ENCODE measurements at places on chromosomes 1 and 21. TPM values are rescaled to one million over a fixed set of nuclear protein-coding genes. Genes with fewer than 3 reads are reported as not detected.
A peak's percentile ranks its signal among the peaks of the same experiment; 100 is the strongest.

Gene ZC3H12A
- total RNA-seq, result 2.9 TPM

DNA sequence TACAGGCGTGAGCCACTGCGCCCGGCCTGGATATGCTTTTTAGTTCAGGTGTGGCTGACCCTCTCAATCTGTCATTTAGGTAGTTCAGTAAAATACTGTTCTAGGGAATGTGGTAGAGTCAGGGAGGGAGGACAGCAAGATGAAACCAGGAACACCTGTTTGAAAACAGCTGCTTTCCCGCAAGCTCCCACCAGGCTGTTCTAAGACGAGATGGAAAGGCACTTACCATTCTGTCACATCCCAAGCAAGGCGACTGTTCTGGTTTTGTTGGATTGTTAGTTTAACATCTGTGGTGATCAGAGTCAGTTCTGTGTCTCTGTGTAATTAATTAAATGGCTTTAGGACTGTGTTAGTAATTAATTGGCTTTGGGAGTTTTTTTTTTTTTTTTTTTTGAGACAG lies 2.9 kb downstream of the CHAF1B start:
- no peak for DNase-seq

DNA sequence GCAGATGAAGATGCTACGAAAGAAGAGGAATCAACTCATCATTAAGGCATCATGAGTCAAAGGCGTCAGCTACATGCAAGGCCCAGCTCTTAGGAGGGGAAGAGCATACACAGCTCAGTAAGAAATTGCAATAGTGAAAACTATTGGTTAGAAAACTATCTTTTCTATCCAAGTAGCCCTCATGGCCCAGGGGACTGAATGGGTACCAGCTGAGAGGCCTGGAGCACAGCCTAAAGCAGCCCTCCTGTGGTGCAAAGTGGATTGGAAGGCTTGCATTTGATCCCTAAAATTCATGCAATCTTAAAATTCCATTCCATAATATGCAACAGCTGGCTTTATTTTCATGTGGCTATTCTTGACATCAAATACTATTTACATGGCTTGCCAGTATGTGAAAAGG lies 251.8 kb upstream of the USP24 start:
- no peak for DNase-seq

DNA sequence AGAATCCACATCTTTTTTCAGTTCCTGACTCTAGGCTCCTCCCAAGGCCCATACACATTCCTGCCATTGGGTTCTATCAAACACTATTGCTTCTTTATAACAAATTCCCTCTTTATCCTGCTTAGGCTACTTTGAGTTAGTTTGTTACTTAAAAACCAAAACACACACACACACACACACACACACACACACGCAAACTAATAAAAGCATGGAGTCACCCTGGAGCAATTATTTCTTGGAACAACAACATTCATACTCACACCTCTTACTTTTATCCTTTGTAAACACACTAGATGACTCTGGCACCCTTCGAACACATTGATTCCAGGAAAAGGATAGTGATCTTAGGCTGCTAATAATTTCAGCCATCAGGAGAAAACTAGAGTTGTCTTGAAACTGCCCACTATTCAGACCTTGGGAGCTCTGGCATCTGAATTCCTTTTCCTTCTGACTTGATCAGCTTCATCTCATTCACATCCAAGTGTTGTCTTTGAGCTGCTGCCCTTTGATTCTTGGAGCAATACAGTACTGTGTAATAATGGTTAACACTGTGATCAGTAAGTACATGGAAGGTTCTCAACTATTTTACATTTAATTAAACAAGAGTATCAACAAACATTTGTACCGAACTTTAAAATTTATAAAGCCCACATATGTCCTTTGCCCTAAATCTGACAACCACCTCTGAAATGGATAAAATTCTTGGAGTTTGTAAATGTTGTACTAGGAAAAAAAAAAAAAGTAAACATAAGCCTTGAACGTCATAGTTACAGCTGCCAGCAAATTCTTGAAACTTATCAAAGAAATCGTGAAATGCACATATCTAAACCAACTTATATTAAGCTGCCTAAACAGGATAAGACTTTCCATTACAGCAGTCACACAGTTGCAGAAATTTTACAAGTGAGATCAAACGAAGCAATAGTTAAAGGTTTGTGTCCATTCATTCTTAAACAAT lies 2.8 kb upstream of the SEC22B start:
- peak; percentile 27 for DNase-seq

GRCh38 chr1:111320066-111320879 lies 29.6 kb downstream of the CHIA start:
- no peak for DNase-seq

- no peak for DNase-seq
Measured at GRCh38 chr1:47703156-47703825, 265.4 kb downstream of the FOXD2 start.

DNA sequence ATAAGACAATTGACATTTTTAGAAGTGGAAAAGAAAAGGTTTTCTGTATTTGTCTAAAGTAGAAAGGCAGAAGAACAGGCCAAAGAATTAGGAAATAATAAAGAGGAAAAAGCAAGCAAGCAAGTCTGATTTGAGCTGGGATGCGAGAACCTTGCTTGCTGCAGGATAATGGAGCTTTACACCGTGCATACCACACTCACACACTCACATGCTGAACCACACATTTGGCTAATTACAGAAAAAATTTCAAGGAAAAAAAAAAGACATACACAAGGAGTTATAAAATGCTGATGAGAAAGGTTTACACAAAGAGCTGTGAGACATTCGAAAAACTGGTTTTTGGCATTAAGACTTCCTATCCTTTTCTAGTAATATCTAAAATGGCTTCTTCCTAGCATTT lies 593.9 kb downstream of the KIF26B start:
- DNase-seq, result no peak

- no peak for DNase-seq
Measured at GRCh38 chr1:232886271-232886670, 64.1 kb upstream of the NTPCR start.

Gene C1orf226
- 0.23 TPM for total RNA-seq

DNA sequence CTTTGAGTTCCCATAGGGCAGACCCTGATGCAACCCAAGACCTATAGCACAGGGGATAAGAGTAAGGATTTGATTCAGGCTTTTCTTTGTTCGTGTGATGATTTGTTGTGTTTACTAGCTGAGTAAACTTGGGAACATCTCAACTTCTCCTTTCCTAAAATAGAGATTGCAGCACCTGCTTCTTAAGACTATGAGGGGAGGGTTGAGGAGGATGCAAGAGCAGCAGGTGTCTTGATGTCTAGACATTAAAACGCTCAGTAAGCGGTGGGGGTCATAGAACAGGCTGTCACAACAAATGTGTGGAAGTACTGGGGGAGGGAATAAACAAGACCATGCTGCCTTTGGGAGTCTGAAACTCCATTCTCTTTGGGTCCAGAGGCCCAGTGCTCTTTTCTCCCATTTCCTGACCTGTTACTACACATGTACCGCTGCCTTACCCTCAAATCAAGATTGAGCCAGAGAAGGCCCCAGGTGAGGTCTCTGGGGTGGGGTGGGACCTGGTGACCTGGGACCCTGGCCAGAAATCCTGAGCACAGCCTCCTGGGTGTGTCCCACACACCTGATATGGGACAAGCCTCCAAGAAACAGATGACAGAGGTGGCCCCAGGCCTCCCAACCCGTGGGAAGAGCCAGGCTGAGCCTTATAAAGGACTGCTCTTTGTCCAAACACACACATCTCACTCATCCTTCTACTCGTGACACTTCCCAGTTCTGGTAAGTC lies at the start of gene S100A7A:
Gene S100A7A (plus strand): TSS at position 671 of the 721 bp plus-strand sequence. CDS start 1,563 bp downstream, outside the sequence.
- no peak for DNase-seq
